Neuronal stem cell (in vitro differentiated cells): ENCODE measurements at places on chromosomes 2 and 18.

GRCh38 chr2:46174345-46175170 lies 122.6 kb upstream of the EPAS1 start:
- DNase-seq, result no peak

GRCh38 chr18:57649556-57650500 lies 28.2 kb upstream of the NARS1 start:
- DNase-seq, result no peak

GRCh38 chr2:10300997-10301940 lies 1.4 kb upstream of the HPCAL1 start:
- no peak for DNase-seq

- peak; percentile 44 for DNase-seq
These were observed 235.8 kb downstream of the TCF4 start for GRCh38 chr18:55351980-55352714.

DNA sequence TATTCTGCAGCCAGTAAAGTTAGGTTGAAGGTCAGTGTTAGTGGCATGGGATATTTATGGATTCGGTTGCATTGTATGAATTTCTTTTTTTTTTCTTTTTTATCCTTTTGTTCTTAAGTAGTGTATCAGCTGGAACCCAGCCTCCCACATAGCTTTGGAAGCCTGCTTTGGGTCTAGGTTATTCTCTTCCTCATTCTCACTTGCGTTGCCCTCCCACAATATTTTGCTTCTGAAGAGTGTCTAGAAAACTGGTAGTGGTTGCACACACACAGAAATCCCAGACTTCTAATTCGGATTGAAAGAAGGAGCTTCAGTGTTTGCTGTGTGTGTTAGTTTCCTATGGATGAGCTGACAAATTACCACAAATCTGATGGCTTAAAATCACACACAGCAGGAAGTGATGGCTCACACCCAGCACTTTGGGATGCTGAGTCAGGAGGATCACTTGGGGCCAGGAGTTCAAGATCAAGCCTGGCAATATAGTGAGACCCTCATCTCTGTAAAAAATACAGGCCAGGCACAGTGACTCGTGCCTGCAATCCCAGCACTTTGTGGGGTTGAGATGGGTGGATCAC lies 104.8 kb downstream of the ARL4C start:
- no peak for DNase-seq

- no peak for DNase-seq
These were observed 78.3 kb downstream of the HDAC4 start for GRCh38 chr2:239322416-239323086.

- no peak for DNase-seq
These were observed 24.0 kb upstream of the B3GNT7 start for GRCh38 chr2:231371430-231372054.

DNA sequence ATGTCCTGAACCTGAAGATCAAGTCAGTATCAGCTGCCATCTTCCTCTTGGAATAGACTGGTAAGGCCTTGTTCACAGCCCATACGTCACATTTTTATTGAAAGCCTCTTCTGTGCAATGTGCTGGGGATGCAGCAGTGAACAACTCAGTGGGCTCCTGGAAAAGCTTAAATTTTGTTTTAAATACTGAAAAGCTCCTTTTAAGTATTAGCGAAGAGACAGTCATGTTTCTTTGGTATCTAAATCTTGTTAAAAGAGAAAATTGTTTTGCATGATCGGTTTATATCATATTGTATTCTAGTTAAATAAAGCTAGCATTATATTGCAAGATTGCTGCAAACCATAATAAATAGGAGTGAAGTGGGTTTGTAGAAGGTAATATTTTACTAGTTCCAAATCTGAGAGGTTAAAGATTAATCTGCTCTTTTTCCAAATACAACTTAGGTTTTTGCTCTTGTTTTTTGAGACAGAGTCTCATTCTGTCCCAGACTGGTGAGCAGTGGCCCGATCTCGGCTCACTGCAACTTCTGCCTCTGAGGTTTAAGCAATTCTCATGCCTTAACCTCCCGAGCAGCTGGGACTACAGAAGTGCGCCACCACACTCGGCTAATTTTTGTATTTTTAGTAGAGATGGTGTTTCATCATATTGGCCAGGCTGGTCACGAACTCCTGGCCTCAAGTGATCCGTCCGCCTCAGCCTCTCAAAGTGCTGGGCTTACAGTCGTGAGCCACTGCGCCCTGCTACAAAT lies 1.6 kb upstream of the RMDN2 start:
- no peak for DNase-seq

GRCh38 chr2:177530561-177530960 lies 138.0 kb downstream of the AGPS start:
- DNase-seq, result no peak

DNA sequence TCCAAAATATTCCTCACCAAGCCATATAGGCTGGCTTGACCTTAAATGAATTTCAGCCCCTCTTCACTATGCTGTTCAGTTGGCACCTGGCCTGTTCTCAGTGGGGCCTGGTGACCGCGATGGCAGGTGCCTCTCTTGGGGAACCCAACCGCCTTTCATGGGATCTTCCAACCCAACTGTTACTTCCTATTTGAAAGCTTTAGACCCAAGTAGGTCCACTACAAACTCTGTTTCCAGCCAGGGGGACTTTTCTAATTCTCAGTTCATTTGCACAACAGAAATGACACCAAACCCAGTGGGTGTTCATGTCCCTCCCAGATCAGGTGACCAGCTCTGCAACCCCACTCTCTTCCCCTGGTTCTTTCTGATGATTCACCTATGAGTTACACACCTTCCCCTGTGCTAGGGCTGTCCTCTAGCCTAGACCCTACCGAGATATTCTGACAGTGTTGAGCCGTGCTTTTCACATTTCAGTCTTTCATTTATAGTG lies 35.6 kb upstream of the NDUFV2 start:
- DNase-seq, result no peak

DNA sequence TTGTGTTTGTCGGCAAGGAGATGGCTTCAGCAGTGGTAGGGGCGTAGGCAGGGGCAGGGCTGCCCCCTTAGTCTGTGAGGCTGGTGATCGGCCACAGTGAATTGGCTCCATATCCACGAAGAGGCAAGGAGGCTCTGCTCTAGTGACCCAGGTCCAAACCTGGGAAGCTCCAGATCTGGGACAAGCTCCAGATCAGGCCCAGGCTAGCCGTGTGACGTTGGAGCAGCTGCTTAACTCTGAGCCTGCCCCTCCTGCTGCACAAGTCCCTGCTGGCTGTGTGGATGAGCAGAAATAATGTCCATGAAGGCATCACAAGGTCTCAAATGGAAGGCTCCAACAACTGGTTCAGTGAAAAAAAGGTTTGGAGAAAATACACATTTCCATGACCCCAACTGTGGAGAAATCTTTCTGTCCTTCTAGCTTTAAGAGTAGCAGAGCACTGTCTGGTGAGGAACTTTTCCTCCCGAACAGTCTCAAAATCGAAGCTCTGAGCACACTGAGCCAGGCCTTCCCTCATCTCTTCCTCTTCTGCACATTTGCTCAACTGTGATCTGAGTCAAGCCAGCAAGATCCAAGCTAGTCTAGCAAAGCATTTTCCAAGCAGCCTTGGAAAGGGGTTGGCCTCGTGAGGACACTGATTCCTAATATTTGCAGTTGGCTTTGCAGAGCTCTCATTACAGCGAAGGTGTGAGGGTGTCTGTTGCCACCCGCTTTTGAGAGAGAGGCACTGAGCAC lies 67.0 kb upstream of the TCF7L1 start:
- no peak for DNase-seq
